ENCODE measurements at places on chromosomes 7 and 10. TPM values are rescaled to one million over a fixed set of nuclear protein-coding genes. Genes with fewer than 3 reads are reported as not detected.

DNA sequence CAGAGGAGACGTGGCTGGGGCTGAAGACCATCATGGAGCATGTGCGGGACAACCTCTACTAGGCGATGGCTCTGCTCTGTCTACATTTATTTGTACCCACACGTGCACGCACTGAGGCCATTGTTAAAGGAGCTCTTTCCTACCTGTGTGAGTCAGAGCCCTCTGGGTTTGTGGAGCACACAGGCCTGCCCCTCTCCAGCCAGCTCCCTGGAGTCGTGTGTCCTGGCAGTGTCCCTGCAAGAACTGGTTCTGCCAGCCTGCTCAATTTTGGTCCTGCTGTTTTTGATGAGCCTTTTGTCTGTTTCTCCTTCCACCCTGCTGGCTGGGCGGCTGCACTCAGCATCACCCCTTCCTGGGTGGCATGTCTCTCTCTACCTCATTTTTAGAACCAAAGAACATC, 22.0 kb upstream of the CPA5 start:
- H3K4me3 ChIP-seq = no peak overlapping the region
- no peaks in the 10 kb centered on the region for H3K4me1 ChIP-seq
- H3K27ac ChIP-seq = no peak overlapping the region
- no peaks in the 10 kb centered on the region for H3K27me3 ChIP-seq

Gene SLIT1
- not detected for total RNA-seq

GRCh38 chr10:73625004-73625883, 16.0 kb downstream of the MYOZ1 start:
- no peaks in the 10 kb centered on the region for H3K27me3 ChIP-seq
- H3K4me1 ChIP-seq = no peaks in the 10 kb centered on the region
- no peak overlapping the region for H3K27ac ChIP-seq
- H3K36me3 ChIP-seq = no peaks in the 10 kb centered on the region

Gene SAMD8
- total RNA-seq = 13.2 TPM

DNA sequence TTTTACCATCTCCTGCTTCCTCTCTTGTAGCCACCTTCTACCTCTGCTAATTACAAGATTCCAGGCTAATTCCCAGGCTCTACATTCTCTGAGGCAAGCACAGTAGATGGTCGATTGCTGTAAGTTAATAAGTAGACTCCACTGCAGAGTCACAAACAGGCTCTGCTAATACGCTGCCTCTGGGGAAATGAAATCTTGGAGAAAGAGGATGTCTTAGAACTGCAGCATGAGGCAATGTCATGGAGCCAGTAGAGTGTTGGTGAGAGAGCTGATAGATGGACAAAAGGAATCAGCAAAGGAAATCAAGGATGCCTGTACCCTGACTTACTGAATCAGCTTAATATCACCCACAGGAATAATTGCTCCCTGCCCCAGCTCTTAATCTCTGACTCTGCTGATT, 1260.3 kb downstream of the XPNPEP1 start:
- no peak for DNase-seq
- no peaks in the 10 kb centered on the region for H3K36me3 ChIP-seq
- no peak overlapping the region for H3K27ac ChIP-seq
- no peak overlapping the region for H3K4me3 ChIP-seq

Gene ZPBP
- total RNA-seq = not detected

- no peaks in the 10 kb centered on the region for H3K27me3 ChIP-seq
- H3K36me3 ChIP-seq = no peaks in the 10 kb centered on the region
- peak overlapping the region; percentile 97 for H3K27ac ChIP-seq
- DNase-seq = peak; percentile 73
Observed at GRCh38 chr7:77696643-77697534, 630 bp downstream of the RSBN1L start.

Gene LRRC18
- total RNA-seq = not detected

Gene LLCFC1
- not detected for total RNA-seq

Gene DLX5
- not detected for total RNA-seq

- H3K36me3 ChIP-seq = no peaks in the 10 kb centered on the region
- no peak for DNase-seq
- H3K27ac ChIP-seq = no peak overlapping the region
- no peaks in the 10 kb centered on the region for H3K4me1 ChIP-seq
- no peaks in the 10 kb centered on the region for H3K27me3 ChIP-seq
Observed at GRCh38 chr7:15239801-15240200, 322.0 kb downstream of the AGMO start.

Measured in right lobe of liver (tissue), 6 donors.